ENCODE measurements at places on chromosomes 6 and 20.

DNA sequence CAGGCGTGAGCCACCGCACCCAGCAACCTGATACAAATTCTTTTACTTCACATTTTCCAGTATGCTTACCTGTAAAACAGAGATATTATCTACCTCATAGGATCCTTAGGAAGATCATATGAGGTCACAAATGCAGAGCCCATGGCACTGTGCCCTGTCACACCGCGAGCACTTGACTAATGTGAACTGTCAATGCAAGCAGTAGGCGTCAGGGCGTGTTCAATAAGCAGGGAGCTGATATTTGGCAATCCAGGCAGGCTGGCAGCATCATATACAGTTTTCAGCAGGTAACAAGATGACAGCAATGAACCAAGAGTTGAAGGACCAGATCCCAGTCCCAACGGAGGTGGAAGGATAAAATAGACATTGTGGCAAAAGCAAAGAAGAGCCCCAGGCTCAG lies 14.6 kb upstream of the ARID1B start:
- DNase-seq = no peak

GRCh38 chr6:3663811-3664210 lies 87.7 kb downstream of the PXDC1 start:
- no peak for DNase-seq

- no peak for DNase-seq
These were observed 68.3 kb downstream of the NOL4L start for GRCh38 chr20:32516583-32517517.

DNA sequence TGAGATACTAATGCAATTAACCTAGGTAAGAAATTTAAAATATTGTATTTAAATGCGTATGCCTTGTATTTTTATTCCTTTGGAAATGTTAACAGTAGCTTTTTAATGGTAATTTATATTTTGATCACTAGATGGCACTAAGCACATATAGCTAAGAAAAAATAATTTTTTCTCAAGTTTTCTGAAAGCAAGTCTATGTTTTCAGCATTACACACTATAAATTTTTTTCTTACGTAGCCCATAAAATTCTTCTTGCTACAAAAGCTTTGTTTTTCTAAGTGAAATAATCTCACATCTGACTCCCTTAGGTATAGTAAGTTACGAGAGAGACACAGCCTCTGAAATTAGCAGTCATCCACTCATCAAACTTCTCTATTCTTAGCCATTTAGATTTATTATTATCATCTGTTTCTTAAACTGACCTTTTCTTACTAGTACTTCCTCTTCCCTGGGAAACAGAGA lies 35.7 kb downstream of the TSPYL4 start:
- DNase-seq = no peak

Data from stimulated activated CD8-positive, alpha-beta memory T cell treated with anti-CD3 and anti-CD28 coated beads, Interleukin-15, amount 100 ng/mL, for 4 hours (primary cell).